Heart right ventricle (tissue), 16 donors: ENCODE measurements at places on chromosomes 11 and 22. TPM values are rescaled to one million over a fixed set of nuclear protein-coding genes. Genes with fewer than 3 reads are reported as not detected.
A peak's percentile ranks its signal among the peaks of the same experiment; 100 is the strongest.

GRCh38 chr11:113014262-113015097, 53.3 kb downstream of the NCAM1 start:
- DNase-seq: peak; percentile 70

THRSP gene
- total RNA-seq: not detected

- no peak for DNase-seq
Observed at GRCh38 chr11:1193326-1194230, 29.3 kb upstream of the MUC5B start.

GRCh38 chr11:15113381-15113780, 1.3 kb upstream of the INSC start:
- no peak for DNase-seq

GRCh38 chr22:41991111-41991510, 7.5 kb upstream of the WBP2NL start:
- no peak for DNase-seq

DNA sequence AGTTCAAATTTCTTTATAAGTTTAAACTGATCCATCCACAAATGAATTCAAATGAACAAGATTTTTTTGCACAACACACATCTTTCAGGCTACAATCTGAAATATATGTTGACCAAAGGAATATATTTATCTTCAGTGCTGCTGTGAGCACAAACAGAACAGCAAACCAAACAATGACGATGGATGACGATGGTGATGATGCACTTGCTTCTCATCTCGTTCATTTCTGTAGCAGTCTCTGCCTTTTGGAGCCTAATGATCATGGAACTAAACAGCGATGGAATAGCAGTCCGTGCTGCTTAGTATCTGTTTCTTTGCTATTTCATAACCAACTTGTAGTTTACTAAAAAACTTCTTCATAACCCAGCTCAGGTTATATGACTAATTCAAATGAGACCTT, 220.7 kb upstream of the BLID start:
- no peak for DNase-seq

ANO3 gene
- total RNA-seq: 0.05 TPM

SLC22A8 gene
- total RNA-seq: not detected

RAB38 gene
- 0.90 TPM for total RNA-seq

DNA sequence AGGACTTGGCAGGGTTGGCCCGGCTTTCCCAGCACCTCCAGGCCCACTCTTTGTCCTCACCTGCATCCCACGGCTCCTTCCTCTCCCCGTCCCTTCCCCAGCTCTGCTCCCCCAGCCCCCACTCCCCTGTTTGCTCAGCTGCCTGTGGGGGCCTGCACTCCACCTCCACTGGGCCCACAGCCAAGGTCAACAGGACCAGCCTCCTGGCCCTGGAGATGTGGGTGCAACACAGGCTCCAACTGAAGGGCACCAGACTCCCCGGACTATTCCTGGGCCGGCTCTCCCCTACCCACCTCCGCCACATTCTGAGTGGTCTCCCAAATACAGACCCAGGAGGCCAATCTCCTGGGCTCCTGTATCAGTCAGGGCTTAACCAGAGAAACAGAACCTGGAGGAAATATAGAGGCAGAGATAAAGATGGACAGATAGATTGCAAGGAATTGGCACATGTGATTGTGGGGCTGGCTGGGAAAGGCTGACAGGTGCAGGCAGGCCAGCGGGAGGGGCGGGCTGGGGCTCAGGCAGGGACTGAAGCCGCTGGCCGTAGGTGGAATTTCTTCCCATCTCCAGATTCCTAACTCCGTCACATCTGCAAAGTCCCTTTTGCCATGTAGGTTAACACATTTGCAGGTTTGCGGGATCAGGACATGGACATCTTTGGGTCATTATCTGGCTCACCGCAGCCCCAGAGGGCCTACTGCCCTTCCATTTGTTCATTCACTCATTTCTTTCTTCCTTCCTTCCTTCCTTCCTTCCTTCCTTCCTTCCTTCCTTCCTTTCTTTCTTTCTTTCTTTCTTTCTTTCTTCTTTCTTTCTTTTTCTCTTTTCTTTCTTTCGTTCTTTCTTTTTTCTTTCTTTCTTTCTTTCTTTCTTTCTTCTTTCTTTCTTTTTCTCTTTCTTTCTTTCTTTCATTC, 45.8 kb upstream of the MYH9 start:
- no peak for DNase-seq

- DNase-seq: no peak
Observed at GRCh38 chr11:62755086-62755615, 1.2 kb upstream of the ZBTB3 start.

SLC35F2 gene
- total RNA-seq: 0.40 TPM
